ENCODE measurements at places on chromosomes 2 and 18.

- DNase-seq: no peak
Measured at GRCh38 chr2:110837446-110838409, 105.4 kb downstream of the ACOXL start.

- DNase-seq: no peak
Measured at GRCh38 chr2:240640939-240641338, 15.7 kb downstream of the GPR35 start.

DNA sequence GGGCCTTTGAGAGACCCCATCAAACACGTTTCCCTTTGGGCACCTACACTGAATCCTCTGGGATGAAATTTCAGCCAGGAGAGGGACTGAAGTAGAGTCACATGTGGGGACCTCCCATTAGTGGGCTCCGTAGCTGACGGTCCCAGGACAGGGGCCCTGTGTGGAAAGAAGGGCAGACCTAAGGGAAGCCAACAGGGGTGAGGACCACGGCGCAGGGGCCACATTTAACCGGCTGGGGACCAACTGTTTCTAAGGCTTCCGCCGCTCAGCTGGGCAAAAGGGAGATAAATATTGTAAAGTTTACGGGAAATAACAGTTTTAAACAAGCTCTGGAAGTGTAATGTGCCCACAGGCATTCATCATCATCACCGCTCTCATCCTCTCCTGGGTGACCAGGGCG lies 42.7 kb downstream of the RRM2 start:
- no peak for DNase-seq

DNA sequence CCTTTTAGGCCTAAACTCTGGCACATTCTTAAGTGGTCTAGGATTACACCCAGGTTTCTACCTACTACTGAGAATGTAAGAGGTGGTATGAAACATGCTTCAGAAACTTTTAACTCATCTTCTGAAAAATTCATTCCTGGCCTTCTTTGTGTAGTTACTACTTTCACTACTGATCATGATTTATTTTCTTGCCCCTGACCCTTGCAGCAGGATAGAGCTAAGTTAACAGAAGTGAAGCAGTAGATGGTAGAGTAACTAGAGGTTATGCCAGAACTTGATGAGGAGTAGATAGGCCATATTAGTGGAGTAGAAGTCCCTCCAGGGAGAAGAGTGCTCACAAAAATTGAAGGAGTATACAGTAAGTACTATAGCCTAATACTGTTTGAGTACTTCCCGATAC lies 75.5 kb upstream of the MSTN start:
- no peak for DNase-seq

DNA sequence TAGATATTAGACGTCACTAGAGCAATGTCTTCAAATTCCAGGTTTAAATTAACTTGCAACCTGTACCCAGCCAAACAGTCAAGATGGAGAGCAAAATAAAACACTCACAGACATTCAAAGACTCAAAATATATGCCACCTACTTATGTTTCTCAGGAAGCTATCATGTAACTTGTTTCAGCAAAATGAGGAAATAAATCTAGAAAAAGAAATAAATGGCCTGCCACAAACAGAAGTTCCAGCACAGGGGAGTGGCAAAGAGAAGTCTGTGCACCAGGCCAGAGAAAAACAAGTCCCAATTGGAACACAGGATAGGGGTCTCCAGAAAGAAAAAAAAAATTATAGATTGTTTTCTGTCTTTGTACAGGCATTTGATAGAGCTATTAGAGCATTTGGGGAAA lies 96.7 kb downstream of the LRP2 start:
- DNase-seq: no peak

DNA sequence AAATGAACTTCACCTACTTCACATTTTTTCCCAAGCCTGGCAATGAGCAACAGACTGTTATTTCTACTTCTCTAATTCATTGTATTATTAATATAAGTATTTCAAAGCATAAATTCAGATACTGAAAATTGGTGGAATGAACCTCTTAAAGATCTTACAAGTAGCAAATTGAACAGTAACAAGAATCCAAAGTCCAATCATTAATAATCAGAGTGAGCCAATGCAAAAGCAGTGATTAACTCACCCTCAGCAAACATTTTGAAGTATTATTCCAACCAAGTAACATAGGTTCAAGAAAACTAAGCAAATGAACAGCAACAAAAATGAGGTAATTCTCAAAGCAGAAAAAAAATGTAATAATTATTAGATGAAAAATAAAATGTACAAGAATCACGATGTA lies 288.1 kb upstream of the ZC3H15 start:
- DNase-seq: no peak

- DNase-seq: no peak
Measured at GRCh38 chr2:55776966-55777365, 83.3 kb upstream of the PNPT1 start.

GRCh38 chr2:157877761-157878400 lies 1.8 kb upstream of the ACVR1 start:
- DNase-seq: no peak

GRCh38 chr2:146413086-146413610 lies 1431.7 kb upstream of the ACVR2A start:
- no peak for DNase-seq

GRCh38 chr18:54856105-54856646 lies 27.9 kb downstream of the RAB27B start:
- no peak for DNase-seq

- DNase-seq: peak; percentile 73
Measured at GRCh38 chr2:200380833-200381542, 74.5 kb downstream of the SPATS2L start.

DNA sequence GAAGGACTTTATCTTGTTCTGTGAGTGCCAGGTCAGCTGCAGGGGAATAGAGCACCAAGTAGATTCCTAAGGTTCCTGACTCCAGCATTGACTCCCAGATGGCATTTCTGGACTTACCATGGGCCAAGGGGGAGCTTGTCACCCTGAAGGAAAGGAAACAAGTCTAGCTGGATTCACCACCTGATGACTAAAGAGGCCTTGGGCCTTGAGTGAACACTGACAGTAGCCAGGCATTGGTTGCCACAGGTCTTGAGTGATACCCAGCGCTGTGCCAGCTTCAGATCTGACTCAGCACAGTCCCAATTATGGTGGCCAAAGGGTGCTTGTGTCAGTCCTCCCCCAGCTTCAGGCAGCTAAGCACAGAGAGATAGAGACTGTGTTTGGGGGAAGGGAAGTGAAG lies 40.1 kb upstream of the CAPN13 start:
- DNase-seq: no peak

DNA sequence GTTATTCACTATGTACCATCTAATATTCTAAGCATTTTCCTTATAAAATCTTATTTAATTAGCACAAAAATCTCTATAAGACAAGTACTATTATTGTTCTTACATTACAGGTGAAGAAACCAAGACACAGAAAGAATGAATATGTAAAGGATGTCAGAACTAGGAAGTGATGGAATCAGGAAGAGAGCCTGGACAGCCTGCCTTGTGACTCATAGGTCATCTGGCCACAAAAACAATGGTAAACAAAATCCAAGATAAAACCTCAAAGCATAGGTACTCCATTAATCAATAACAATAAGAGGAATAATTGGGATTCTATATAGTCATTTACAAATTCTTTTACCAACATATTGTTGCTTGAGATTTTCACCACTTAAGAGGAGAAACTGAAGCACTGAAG lies 505.4 kb upstream of the PIK3C3 start:
- DNase-seq: no peak

DNA sequence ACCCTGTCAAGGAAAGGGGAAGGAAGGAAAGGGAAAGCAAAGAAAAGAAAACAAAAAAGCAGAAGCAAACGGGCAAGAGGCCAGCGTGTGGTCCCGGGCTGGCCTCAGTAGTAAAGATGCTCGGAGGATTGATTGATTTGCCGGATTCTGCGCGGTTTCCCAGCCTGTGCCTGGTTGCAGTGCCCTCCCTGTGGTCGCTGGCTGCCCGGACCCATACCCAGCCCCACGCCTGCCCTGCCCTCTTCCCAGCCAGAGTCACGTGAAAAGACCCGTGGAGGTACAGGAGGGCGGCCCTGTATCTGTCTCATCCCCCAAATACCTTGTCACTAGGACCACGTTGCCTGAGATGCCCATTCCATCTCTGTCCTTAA lies 55.1 kb upstream of the IMP4 start:
- no peak for DNase-seq

DNA sequence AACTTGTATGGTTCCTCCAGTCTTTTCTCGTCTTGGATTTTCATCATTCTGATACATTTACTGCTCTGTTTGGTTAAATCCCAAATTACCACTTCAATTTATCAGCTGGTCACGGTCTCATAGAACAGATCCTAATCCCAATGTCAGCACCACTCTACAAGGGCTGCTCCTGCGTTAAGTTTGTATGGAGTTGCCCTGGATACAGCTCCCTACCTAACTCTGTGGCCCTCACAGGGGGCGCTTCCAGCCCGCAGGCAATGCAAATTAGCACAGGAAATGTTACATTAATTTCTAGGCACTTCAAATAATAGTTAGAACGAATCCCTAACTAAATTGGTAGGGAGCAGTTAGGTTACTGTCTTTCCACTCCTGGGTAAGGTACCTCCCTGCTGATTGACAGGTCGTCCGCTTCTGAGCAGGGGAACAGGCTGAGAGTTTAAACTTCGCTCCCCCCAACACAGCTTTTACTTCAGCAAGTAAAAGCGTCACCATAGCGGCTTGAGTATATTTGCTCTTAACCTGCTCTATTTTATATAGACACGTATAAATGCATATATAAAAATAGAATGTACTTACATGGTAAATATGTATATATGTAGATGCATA lies 238.5 kb upstream of the FANCL start:
- DNase-seq: no peak

DNA sequence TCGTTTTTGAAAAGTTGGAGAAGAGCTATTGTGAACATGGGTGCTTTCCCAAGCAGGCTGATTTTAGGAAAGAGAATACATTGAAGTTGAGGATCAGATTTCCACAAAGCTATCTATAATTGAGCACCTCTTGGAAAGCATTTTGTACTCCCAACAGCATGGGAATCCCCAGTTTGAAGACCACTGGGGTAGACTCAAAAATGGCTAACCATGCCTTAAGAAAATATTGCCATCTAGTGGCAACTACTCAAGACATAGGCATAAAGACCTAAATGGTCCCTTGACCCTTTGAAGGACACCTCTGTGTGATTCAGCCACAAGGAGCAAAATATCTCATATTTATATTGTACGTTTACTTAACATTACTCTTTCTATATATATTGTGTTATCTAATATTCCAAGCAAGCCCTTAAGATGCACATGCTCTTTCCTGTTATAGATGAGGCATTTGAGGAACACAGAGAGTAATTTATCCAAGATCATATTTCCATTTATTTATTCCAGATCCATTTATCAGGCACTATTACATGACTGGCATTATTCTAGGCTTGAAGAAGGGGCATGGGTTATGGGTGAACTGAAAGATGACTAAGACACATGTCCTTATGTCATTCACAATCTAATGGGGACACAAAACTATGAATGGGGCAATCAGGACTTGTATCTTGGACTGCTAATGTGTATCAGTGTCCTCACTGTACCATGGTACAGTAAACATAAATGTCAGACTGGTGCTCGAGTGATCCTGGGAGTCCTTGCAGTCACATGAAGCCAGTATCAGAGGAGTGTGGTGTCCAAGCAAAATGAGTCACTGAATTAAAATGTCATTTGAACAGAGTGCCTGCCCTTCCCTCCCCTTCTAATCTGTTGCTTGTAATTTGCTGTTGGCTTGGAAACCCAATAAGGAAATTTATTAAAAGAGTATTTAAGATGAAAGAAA lies 121.0 kb upstream of the XPO1 start:
- peak; percentile 43 for DNase-seq

DNA sequence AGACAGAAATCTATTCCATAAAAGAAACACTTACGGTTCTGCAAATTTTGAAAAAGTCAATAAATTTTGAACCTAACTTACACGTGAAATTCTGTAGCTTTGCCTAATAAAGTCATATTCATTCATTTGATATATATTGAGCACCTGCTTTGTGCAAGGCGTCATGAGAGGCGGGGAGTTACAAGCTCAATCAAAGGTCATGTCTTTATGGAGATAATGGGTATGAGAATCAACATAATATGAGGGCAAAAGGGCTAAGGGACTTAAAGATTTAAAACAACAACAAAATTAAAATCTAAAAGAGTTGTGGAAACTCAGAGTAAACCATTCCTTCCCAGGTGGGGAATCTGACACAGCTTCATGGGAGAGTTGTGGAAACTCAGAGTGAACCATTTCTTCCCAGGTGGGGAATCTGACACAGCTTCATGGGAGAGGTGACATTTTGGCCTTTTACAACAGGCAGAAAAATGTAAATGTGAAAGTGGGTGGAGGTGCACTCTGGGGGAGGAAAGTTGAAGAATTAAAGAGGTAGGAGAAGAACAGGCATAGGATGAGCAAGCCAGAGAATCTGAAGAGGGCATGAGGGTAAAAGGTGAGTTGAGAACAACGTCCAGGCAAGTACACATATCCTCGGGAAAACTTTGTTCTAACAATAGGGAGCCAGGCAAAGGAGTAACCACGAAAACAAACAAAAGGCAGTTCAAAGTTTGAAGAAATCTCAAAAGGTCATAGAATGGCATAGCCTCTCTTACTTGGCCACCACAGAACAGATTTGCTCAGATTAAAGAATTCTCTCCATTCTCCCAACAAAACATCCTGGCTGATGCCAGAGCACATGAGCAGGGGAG lies 49.5 kb upstream of the CD226 start:
- DNase-seq: no peak

GRCh38 chr2:197838036-197838435 lies 33.6 kb downstream of the PLCL1 start:
- DNase-seq: peak; percentile 32

DNA sequence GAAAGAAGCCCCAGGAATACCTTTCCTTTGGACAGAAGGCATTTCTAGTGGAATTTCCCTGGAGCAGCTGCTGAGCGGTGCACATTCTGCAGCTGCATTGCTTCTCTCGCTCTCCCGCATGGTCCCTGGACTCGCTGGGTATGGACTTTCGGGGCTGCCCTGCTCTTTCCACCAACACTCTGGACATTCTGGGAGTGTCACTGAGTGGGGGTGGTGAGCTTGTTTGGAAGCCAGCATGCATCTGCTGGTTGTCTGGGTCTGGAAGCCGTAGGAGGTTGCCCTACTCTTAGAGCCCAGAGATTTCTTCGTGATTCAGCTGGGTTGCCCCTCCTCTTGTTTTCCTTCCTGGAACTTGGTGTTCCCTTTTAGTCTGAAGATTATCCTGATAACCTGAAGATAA lies 52.6 kb downstream of the TWIST2 start:
- no peak for DNase-seq

- DNase-seq: peak; percentile 6
Measured at GRCh38 chr2:31442376-31442775, 27.8 kb upstream of the XDH start.

GRCh38 chr2:172965433-172966212 lies 110.0 kb upstream of the MAP3K20 start:
- no peak for DNase-seq

GRCh38 chr2:181973171-181973783 lies 12.4 kb upstream of the PPP1R1C start:
- no peak for DNase-seq

DNA sequence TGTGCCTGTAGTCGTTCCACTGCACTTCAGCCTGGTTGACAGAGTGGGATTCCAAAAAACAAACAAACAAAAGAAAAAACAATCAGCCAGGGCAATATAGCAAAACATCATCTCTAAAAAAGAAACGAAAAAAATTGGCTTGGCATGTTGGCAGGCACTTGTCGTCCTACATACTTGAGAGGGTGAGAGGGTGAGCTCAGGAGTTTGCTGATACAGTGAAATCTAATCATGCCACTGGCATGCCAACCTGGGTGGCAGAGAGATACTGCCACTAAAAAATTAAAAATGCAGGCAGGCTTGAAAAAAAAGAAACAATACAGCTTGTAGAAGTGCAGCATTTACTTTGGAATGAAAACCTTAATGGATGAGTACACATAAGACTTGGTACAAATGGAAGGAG lies 282.9 kb upstream of the RGPD4 start:
- DNase-seq: no peak

- DNase-seq: no peak
Measured at GRCh38 chr2:190412966-190413365, 4.8 kb downstream of the MFSD6 start.
